ENCODE measurements at places on chromosomes 2 and 18.

GRCh38 chr18:44409515-44409914 lies 271.2 kb upstream of the SETBP1 start:
- DNase-seq = no peak

DNA sequence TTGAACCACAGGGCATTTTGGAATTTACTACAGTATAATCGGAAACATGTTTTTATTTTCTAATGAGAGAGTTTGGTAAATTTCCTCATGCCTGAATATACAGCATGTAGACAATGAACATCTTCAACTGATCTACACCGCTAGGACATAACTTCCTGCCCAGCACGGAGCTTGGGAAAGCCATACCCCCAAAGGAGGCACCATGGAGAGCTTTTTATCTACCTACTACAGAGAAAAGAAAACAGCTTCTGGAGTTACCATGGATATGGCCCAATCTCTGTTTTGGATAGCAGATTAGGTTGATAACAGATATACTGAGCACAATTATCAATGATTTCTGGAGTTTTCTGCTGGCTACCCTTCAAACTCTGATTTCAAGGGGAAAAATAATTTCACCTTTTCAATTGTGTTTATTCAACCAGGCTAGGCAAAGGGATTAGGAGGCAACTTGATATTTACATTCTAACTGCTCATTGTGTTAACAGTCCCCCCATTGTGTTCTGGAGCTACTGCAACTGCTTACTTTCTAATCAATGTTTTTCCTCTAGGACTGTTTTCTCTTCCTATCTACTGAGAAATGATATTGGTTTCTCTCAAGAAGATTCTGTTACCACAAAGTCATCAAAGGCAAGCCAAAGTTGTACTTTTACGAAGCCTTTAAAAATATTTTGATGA lies 123.0 kb upstream of the ARHGAP28 start:
- no peak for DNase-seq

DNA sequence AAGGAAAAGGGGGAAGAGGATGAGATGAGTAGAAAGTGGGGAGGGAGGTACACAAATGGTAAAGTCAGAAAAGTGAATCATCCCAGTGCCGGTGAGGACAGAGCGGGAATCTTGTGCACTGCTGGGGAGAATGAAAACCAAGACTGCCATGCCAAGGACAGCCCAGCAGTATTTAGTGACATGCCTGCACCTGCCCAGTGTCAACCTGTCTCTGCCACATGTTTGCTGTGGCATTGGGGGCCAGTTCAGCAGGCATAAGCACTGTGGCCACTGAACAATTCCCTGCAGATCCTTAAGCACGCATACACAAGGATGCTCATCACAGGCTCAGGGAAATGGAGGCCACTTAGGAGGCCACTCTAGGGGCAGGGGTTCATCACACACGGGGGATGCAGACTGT lies 5.2 kb upstream of the KCNK3 start:
- no peak for DNase-seq

DNA sequence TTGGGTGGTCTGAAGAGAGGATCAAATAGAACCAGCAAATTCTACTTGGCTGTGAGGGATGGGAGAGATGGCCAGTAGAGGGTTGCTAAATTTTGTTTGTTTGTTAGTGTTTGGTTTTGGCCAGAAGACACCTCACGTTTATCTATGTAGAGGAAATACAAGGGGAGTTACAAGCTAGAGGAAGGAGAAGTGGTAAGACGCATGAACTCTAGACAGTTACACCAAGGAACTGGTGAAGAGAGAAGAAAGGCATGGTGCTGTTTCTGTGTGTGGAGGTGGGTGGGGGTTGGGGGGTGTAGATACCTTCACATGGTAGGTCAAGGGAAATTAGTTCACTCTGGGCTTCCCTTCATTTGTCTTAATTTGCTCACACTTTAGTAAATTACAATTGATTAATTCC lies 25.6 kb downstream of the RASGRP3 start:
- DNase-seq = no peak

- no peak for DNase-seq
Observed at GRCh38 chr2:152581360-152581759, 135.9 kb downstream of the PRPF40A start.

DNA sequence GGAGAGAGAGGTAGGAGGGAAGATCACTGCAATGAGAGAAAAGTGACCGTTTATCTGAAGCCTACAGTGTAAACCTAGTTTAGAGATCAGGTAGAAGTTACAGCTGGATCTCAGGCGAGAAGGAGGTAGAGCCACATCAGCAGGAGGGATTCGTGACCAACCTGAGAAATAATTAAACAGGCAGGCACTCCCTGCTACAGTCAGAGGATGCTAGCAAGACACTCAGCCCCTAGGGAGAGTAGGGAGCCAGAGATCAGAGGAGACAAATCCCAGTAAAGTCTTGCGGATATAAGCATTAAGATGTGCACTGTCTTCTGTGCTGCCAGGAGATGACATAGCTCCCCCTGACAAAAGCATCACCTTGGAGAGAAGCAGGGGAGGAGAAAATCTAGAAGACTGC lies 629.1 kb upstream of the SLC39A10 start:
- no peak for DNase-seq

DNA sequence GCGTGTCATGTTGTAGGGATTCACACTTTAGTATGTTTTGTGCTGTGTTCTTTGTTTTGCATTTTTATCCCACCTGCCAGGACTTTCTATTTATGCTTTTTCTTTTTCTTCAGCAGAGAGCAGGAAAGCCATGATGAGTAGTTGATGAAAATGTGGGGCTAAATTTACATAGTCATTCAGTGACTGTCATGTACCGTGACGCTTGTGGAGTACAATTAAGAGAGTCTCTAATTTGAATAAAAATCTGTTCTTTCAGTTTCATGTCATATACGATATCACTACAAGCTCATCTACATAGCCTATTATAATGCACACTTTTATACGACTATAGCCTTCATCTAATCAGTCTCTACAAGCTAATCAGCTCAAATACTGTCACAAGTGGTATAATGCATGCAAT lies 112.7 kb upstream of the SPATS2L start:
- no peak for DNase-seq

GRCh38 chr2:95333888-95334338 lies 36.8 kb downstream of the KCNIP3 start:
- DNase-seq = peak; percentile 99

- DNase-seq = no peak
Observed at GRCh38 chr2:127953849-127954248, 68.1 kb upstream of the AMMECR1L start.

- no peak for DNase-seq
Observed at GRCh38 chr2:46979571-46979979, 64.0 kb upstream of the MCFD2 start.

- DNase-seq = no peak
Observed at GRCh38 chr2:240733803-240734495, 42.3 kb downstream of the AQP12A start.

GRCh38 chr18:12239431-12239830 lies 14.7 kb upstream of the CIDEA start:
- no peak for DNase-seq

- DNase-seq = no peak
Observed at GRCh38 chr2:193542762-193543161, 1348.0 kb upstream of the TMEFF2 start.

GRCh38 chr2:55033076-55033742 lies 17.0 kb downstream of the RTN4 start:
- no peak for DNase-seq

GRCh38 chr2:127100251-127101047 lies 6.5 kb downstream of the BIN1 start:
- peak; percentile 85 for DNase-seq

DNA sequence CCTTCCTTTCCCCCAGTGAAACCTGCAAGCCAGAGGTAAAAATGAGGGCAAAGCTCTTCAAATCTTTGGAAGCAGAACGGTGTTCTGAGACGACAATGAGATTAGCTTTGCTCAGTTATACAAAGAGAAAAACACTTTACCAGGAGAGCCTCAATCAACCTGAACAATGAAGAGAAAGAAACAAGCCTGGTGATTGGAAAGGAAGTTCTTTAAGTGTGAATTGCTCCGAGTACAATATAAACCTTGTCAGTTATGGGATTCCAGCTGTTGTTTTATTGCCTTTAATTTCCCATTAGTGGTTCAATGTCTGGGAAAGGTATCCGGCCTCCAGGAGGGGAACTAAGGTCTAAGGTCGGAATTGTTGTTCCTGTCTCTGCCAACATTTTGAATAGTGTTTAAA lies 901.6 kb downstream of the EPHA4 start:
- no peak for DNase-seq

- DNase-seq = no peak
Observed at GRCh38 chr18:46213295-46213694, 109.1 kb downstream of the HAUS1 start.

- no peak for DNase-seq
Observed at GRCh38 chr2:211067029-211067428, 510.6 kb downstream of the CPS1 start.

DNA sequence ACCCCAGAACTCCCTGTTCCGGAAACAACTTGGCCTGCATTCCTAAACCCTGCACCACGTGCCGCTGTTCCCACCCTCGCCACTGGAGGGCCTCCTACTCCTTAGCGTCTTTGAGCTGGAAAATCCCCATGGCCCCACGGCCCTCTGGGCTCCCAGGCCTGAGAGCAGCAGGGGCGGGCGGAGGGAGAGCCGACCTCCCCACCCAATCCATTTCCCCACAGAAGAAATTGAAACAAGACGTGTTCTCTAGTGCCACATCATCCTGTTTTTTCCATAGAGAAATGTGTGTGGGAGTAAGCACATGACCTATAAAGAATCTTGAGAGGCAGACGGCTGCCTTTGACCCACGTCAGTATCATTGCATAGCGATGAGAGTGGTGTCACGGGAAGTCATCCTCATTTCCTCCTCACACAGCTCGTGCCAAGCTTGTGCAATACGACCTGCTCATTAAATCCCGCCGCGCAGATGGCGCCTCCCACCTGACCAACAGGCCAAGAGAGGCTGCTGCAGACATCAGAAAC lies 79.2 kb downstream of the LAMA1 start:
- DNase-seq = peak; percentile 72

DNA sequence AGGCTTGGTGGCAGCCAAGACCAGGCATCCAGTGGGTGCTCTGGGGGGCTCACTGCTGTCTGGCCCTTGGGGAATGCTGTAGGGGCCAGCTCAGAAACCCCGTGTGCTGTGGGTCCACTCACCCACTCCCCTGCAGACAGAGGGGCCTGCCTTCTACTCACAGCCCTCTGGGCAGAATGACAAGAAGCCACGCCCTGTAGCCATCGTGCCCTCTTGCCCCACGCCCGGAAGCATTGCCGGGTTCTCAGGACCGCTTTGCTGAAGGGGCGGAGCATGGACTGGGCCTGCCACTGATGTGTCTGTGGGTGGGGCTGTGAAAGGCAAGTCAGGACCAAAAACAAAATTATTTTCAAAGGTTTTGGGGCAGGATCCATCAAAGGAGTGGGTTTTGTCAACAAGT lies 27.8 kb downstream of the GLI2 start:
- DNase-seq = no peak

- no peak for DNase-seq
Observed at GRCh38 chr2:64562148-64562784, 38.1 kb downstream of the AFTPH start.

DNA sequence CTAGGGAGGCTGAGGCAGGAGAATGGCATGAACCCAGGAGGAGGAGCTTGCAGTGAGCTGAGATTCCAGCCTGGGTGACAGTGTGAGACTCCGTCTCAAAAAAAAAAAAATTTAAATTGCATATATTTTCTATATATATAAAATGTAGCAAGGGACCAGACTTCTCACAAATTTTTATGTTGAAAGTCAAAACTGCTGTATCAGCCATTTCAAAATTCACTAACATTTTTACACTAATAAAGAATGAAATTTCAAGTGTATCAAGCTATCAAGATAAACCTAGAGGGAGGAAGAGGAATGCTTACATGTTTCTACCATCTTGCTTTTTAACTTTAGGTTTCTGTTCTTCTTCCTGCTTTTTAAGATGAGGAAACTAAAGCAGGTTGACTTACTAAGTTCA lies 464.0 kb downstream of the KCNJ3 start:
- no peak for DNase-seq

- no peak for DNase-seq
Observed at GRCh38 chr2:45545943-45546342, 65.1 kb downstream of the SRBD1 start.

- DNase-seq = no peak
Observed at GRCh38 chr2:151999053-151999452, 99.8 kb downstream of the CACNB4 start.

- DNase-seq = no peak
Observed at GRCh38 chr2:71783215-71783614, 329.9 kb downstream of the DYSF start.

All from LNCaP clone FGC (cell line).